NCI-H1436 (cell line): ENCODE measurements at places on chromosomes 12 and 14.
A peak's percentile ranks its signal among the peaks of the same experiment; 100 is the strongest.

DNA sequence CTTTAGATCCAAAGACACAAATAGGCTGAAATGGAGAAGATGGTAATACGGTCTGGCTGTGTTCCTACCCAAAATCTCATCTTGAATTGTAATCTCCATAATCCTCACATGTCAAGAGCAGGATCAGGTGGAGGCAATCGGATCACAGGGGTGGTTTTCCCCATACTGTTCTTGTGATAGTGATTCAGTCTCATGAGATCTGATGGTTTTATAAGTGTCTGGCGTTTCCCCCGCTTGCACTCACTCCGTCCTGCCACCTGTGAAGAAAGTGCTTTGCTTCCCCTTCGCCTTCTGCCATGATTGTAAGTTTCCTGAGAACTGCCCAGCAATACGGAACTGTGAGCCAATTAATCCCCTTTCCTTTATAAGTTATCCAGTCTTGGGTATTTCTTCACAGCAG is 1795.5 kb upstream of the FLRT2 start:
- no peak for DNase-seq

DNA sequence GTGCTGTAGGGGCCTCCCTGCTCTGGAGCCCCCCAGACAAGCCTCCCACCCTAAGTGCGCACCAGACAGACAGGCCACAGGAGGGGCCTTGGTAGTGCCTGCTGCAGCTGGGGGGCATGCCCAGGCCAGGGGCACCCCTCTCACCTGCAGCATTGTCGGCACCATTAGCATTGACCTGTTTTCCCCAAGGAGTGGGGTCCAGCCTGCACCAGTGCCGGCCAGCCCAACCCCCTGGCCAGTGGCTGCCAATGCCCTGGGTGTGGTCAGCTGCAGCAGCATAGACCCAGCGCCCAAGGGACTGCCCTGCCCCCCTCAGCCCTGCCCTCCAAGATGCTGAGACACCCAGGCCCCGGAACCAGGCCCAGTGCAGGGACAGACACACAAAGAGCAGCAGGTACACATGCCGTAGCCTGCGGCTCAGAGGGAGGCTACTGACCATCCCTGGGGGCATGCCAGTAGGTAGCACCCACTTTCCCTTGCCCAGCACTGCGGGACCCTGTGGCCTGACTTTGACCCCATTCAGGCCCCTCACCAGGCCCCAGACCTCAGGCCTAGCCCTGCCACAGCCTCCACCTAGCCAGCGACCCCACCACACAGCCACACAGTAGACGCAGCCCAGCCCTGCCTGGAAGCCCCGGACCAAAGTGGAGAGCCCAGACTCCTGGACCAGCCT is 1.0 kb downstream of the AHNAK2 start:
- no peak for DNase-seq

DNA sequence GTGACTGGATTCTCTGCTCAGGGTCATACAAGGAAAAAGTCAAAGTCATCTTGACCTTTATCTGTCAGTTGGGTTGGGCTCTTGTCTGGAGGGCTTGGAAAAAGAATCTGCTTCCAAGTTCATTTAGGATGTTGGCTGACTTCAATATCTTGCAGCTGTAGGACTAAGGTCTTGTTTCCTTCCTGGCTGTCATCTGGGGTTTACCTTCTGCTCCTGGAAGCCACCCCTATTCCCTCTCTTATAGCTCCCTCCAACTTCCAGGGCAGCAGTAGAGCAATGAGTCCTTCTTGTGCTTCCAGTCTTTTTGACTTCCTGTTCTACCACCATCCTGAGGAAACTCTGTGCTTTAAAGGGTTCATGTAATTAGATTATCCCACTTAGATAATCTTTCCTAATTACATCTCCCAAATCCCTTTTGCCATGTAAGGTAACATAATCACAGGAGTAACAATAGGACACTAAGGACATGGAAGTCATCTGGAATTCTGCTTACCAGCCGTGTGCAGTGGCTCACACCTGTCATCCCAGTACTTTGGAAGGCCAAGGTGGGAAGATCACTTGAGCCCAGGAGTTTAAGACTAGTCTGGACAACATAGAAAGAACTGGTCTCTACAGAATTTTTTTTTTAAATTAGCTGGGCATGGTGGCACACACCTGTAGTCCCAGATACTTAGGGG is 170.7 kb upstream of the KITLG start:
- DNase-seq, result no peak

DNA sequence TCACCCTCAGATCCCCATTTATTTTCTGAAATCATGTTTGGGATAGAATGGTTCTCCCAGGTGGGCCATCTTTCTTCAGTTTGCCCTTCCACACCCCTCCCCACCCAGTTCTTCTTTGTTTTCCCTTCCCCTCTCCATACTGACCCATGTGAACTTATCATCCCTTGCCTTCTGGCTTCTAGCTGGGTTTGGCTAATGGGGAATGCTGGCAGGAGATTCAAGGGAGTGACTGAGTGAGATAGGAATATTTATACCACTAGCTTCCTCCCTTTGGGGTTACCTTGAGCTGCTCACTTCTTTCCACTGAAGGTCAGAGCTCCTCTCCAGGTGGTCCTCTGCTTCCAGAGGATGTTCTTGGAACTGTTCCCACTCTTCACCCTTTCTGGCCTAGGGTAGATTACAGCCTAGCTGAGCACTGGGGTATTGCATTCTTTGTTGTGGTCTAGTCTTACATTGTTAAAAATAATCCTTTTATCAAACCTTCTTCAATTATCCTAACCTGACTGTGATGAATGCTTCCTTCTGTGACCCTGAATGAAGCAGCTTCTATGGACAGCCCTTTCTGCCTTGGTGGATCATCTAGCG is 88.3 kb upstream of the ATP2B1 start:
- no peak for DNase-seq

DNA sequence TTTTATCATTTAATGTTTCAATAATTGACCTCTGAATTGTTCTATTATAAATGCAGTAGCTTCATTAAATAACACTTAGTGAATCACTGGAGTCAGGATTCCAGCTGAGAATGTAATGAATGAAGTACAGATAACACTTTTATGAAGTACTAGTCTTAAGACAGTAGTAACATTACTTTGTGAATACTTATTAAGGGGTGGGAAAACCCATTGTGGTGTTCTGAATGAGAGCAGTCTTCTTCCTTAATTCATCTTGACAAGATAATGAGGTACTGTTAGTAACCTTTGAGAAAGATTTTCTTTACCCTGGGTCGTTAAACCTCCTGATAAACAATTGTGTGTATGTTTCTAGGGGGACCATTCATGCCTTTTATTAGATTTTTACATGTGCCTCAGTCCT is 12.7 kb downstream of the NUP107 start:
- DNase-seq, result no peak

DNA sequence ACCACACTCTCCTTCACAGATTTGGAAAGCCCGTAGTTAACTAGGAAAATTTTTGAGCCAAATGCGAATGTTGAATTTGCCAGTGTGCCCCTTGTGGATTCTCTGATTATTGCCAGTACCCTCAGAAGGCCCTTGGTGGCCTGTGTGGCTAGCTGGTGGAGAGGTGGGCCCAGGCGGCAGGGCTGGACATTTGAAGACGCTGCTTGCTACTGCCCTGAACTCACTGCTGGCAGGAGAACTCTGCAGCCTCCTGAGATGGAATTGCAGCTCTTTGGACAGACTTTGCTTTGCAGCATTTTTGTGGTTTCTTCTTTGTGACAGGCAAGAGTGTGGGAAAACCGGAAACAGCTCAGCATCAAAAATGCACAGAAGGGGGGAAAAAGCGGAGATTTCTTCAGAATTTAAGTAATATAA is 97.6 kb downstream of the TGFB3 start:
- DNase-seq, result no peak

DNA sequence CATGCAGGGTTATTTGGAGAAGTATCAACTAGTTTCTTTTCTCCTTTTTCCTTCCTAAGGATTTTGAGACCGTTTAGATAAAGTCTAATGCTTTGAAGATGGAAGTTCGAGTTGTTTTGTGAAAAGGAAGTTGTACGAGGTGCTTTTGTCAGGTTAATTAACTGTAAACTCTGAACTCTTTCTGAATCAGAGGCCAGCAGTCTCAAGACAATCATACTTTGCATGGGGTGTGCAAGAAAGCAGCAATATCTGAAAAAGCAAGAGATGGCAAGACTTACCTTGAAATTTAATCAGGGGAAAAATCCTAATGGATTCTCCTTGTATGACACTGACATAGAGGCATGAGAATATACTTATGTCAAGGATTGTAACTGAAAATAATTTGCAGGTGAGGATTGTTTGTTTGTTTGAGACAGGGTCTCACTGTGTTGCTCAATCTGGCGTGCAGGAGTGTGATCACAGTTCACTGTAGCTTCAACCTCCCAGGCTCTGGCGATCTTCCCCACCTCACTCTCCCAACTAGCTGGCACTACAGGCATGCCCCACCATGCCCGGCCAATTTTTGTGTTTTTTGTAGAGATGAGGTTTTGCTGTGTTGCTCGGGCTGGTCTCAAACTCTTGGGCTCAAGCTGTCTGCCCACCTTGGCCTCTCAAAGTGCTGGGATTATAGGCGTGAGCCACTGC is 170.2 kb upstream of the HMGA2 start:
- DNase-seq, result no peak

- no peak for DNase-seq
These were observed 2.3 kb downstream of the OAS2 start for GRCh38 chr12:112980491-112981158.

GRCh38 chr14:100643426-100643825 is 56.2 kb upstream of the BEGAIN start:
- no peak for DNase-seq

DNA sequence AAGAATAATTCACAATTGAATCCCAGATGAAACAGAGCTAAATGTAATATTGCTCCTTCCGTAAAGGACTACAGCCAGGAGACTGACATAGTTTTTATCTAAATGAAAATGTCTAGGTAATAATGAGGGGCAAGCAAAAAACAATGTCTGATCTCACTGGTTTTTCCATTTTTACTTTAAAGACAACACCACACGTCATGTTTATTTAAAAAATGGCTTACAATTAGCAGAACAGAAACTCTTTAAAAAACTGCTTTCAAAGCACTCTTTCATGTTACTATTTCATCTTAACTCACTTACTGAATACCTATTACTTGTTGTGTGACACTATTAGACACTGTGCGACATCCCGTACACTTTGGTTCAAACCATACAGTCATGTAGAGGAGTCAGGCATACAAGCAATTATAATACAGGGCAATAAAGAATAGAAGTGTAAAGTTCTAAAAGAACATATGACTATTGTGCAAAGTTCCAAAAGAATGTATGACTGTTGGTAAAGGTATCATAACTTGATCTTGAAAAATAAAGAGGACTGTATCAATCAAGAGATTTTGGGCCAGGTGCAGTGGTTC is 9.1 kb downstream of the BTBD7 start:
- no peak for DNase-seq

GRCh38 chr14:91366749-91367148 is 50.9 kb downstream of the CCDC88C start:
- no peak for DNase-seq

- DNase-seq, result no peak
These were observed 1.1 kb upstream of the FAR2 start for GRCh38 chr12:29147731-29148595.

- peak; percentile 58 for DNase-seq
These were observed at the start of gene PLEKHH1 for GRCh38 chr14:67532998-67533753. PLEKHH1 (plus strand) TSS chr14:67533290; CDS start chr14:67541868, 8,578 bp downstream.

- no peak for DNase-seq
These were observed 130.8 kb downstream of the PHLDA1 start for GRCh38 chr12:75900781-75901254.

GRCh38 chr12:55659486-55660385 is 23.0 kb downstream of the OR10P1 start:
- peak; percentile 3 for DNase-seq

DNA sequence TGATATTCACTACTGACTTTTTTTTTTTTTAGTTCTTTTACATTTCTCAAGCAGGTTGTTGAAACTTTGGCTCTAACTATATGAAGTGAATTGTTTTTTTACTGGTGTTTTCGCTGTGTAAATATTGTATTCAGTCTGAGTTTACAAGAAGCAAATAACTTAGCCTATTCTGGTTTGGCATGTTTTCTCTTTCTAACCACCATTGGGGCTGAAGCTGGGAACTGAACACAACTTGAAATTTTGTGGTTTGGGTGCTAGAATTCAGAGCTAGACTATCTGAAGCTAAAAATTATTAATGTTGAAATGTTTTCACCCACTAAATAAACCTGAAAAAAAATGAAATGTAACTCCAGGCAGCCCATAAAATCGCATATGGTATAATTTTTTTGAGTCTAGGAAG is 37.2 kb downstream of the RAD51B start:
- DNase-seq, result no peak

DNA sequence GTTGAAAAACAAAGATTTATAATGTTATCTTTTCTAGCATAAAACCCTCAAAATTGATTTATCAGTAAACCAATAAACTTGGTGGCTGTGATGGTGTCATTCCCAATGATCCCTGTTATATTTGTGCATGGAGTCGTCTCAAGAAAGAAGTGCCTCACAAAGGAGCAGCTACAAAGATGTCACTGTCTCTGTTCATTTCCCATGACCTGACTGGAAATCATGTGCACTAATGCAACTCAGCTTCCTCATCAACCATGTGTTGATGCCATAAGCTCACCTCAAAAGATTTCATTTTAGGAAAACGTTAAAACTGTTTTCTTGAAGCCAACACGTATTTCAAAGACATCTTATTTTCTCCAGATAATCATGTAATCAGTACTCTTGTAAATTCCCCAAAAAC is 28.8 kb downstream of the CLEC1A start:
- no peak for DNase-seq

DNA sequence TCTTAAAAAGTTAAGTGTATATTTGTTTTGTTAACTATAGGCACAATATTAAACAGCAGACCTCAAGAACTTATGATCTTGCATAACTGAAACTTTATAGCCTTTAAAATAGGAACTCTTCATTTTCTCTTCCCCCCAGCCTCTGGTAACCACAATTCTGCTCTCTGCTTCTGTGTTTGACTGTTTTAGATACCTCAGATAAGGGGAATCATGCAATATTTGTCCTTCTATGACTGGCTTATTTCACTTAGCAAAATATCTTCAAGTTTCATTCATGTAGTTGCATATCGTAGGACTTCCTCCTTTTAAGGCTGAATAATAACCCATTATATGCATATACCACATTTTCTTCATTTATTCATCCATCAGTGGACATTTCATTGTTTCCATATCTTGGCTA is 131.3 kb downstream of the PTPRO start:
- DNase-seq, result no peak

GRCh38 chr14:72682188-72682587 is 211.7 kb downstream of the DPF3 start:
- DNase-seq, result no peak

DNA sequence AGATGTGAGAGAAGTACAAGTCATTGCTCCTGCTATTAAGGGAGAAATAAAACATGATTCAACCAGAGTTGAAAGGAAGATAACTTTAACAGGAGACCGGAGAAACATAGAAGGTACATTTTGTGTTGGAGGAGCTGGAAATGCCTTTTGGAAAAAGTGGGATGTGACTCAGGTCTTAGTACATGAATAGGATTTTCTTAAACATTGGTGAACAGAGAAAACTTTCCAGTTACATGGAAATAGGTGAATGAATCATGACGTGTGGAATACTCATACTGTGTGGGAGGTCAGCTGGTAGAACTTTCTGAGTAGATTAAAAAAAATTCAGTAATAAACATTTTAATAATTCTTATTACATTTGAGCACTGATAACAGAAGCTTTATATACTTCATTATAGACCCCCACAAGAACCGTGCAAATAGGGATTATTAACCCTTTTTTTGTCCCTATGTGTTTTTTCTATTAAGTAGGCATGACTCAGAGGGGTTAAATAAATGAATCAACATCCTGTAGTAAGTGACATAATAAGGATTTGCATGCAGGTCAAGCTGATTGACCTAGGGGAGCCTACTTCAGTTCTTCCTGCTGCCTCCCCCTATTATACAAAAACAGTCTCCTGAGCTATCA is 710.5 kb downstream of the NOVA1 start:
- DNase-seq, result no peak

GRCh38 chr14:62307844-62308243 is 545.6 kb downstream of the SNAPC1 start:
- no peak for DNase-seq
